ENCODE measurements at places on chromosomes 6 and 20. TPM values are rescaled to one million over a fixed set of nuclear protein-coding genes. Genes with fewer than 3 reads are reported as not detected.

DNA sequence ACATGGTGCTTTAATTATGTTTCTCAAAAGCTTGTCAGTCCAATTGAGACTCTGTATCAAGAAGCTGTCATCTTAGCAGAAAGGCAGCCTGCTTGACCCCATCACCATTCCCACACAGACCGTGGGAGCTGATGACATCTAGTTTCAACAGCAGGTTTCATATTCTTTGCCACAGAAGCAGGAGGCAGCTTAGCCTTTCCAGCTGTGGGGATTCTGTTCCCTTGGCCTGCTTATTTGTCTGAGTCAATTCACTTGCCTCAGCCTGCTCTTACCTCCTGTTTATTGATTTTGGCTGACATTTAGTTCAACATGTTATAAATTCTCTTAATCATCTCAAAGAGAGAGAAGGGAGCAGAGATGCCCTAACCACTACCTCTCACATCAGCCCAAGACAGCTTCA lies 527.7 kb downstream of the ADGRB3 start:
- no peak for DNase-seq

- no peak for DNase-seq
These were observed 77.6 kb upstream of the GGTLC1 start for GRCh38 chr20:24066076-24066700.

DNA sequence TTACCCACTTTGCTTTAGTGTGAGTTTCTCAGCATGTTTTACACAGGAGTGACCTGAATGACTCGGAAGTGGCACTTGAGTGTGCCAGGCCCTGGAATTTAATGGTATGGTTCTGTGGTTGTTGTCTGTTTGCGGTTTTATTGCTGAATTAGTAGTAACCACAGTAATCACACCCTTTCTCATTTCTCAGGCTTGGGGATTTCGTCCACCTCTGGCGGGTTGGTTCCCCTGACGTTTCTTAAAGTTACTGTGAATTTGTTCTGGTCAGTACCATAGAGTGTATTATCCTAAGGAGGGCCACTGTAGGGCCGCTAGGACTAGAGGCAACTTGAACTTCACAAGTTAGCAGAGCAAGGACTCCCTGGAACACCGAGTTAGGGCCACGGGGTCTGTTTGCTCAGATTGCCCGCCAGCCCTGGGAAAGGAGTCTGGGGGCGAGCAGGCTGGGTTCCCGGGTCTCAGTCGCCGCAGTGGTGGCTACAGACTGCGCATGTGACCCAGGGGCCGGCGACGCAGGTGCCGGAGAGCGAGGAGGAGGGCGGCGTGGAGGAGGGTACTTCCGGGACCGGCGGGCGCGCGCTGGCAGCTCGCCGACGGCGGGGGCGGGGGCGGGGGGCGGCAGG lies 546 bp upstream of the KLHL32 start:
- DNase-seq = no peak

Gene CLVS2
- 0.34 TPM for polyA plus RNA-seq

Gene STK4
- 9.3 TPM for polyA plus RNA-seq

GRCh38 chr6:70530023-70530422 lies 36.7 kb upstream of the SDHAF4 start:
- no peak for DNase-seq
